ENCODE measurements at places on chromosomes 2 and 18. TPM values are rescaled to one million over a fixed set of nuclear protein-coding genes. Genes with fewer than 3 reads are reported as not detected.

DNA sequence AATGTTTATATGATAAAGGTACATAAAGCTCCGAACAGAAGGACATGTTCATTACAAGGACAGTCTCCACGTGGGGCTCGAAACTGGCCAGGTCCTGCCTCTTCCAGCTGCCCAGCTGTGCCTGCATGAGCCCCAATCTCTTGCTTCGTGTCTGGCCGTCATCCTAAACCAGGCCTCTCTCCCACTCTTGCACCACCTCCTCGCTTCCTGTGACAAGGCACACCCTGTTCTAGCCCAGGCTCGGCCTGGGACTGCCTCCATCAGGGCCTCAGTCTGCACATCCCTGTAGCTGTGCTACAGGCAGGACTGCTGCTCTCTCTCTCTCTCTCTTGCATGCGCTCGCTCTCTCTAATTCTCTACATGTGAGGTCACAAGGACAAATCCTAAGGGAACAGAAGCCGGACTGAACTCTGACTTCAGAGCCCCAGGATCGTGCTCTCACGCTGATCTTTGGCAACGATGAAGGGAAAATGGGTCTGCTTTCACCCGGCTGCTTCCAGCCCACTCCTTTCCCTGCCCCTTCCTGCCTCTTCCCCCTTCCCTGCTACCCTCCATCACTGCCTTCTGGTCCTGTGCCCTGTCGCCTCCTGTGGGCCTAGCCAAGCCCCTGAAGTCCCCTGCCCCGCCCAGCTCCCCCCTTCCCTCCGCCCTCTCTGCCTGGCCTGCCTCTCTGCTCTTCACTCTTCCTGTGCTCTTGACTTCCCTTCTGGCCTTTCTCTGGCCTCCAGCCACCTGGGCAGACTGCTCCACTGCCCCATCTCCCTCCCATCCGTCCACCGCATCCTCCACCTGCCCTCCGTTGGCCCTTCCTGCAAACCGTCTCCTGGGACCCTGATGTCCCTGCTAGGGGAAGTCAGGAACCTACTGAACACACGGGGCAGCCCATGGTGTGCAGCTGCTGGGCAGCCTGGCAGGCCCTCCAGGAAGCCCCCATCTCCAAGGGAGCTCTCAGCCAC, 7.8 kb upstream of the GPR55 start:
- no peak for DNase-seq
- no peak overlapping the region for H3K4me3 ChIP-seq
- no peaks in the 10 kb centered on the region for H3K36me3 ChIP-seq

- no peak for DNase-seq
- no peaks in the 10 kb centered on the region for H3K4me1 ChIP-seq
- no peak overlapping the region for H3K27ac ChIP-seq
- H3K27me3 ChIP-seq: no peaks in the 10 kb centered on the region
- H3K4me3 ChIP-seq: no peak overlapping the region
- H3K36me3 ChIP-seq: no peaks in the 10 kb centered on the region
Measured at GRCh38 chr2:159758239-159758638, 39.8 kb downstream of the CD302 start.

CFAP221 gene
- not detected for polyA plus RNA-seq

ZNF396 gene
- 1.0 TPM for polyA plus RNA-seq

DNA sequence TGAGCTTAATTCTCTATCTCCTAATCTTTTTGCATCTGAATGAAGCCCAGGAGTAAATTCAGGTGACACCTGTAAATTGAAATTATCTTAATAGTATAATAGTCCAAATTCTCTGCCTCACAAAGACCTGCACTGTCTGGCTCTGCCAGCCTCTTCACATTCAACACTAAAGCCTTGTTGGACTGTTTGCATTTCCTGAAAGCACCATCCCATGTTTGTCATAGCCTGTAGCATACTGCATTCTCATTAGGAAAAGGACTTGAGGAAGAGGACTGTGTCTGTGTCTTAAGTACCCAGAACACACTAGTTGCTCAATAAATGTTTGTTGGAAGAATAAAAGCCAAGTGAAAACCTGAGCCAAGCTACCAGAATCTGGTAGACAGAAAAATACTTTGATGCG, 42.9 kb upstream of the GRHL1 start:
- no peak overlapping the region for H3K27ac ChIP-seq
- H3K36me3 ChIP-seq: no peaks in the 10 kb centered on the region
- no peaks in the 10 kb centered on the region for H3K27me3 ChIP-seq
- no peak for DNase-seq
- no peak overlapping the region for H3K4me3 ChIP-seq

- H3K36me3 ChIP-seq: no peaks in the 10 kb centered on the region
- H3K4me1 ChIP-seq: no peaks in the 10 kb centered on the region
- no peaks in the 10 kb centered on the region for H3K27me3 ChIP-seq
- DNase-seq: no peak
- H3K27ac ChIP-seq: no peak overlapping the region
- no peak overlapping the region for H3K4me3 ChIP-seq
Measured at GRCh38 chr2:130987519-130988425, 105.5 kb downstream of the FAM168B start.

GRCh38 chr2:88054782-88055370, 707 bp downstream of the KRCC1 start:
- H3K27me3 ChIP-seq: no peaks in the 10 kb centered on the region
- peaks cover 13% of the 10 kb centered on the region for H3K4me1 ChIP-seq
- H3K36me3 ChIP-seq: no peaks in the 10 kb centered on the region
- DNase-seq: no peak
- peak overlapping the region; percentile 96 for H3K27ac ChIP-seq

CCDC74A gene
- polyA plus RNA-seq: not detected

DNA sequence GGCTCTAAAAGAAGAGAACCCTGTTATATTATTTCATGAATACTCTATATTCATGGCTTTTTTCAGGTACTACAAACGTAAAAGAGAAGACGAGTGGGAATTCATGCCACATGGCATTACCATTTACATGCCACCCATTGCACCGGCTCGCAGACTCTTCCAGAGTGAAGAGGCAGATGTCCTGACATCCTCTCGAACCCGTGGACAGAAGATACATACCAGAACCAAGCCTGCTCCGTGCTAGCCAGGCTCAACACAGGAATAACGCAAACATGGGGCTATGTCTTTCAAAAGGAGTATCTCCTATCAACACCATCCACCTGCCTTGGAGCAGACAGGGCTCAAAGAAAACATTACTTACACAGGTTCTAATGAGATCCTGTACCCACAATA, 168.8 kb downstream of the THADA start:
- no peak for DNase-seq
- H3K27ac ChIP-seq: no peak overlapping the region
- no peak overlapping the region for H3K4me3 ChIP-seq
- H3K27me3 ChIP-seq: no peaks in the 10 kb centered on the region

DNA sequence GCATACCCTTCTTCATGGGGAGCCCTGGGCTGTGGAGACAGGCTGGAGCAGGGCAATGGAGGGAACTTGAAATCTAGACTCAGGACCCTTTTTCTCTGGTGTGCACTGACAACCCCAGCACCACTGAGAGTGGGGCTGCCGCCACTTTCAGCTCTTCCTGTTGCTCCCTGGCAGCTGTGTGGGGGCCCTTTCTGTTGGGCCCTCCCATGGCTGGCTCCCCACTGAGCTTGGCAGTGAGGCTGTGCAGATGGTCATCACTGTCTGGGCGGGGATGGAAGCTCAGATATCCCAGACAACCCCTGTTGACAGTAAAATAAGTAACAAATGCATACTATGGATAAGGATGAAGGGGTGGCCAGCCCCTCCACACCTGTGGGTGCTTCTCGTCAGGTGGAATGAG, 6.7 kb downstream of the MYO7B start:
- no peak overlapping the region for H3K4me3 ChIP-seq
- no peaks in the 10 kb centered on the region for H3K27me3 ChIP-seq
- peak; percentile 7 for DNase-seq
- H3K4me1 ChIP-seq: no peaks in the 10 kb centered on the region
- H3K27ac ChIP-seq: no peak overlapping the region

SKA1 gene
- not detected for polyA plus RNA-seq

DNA sequence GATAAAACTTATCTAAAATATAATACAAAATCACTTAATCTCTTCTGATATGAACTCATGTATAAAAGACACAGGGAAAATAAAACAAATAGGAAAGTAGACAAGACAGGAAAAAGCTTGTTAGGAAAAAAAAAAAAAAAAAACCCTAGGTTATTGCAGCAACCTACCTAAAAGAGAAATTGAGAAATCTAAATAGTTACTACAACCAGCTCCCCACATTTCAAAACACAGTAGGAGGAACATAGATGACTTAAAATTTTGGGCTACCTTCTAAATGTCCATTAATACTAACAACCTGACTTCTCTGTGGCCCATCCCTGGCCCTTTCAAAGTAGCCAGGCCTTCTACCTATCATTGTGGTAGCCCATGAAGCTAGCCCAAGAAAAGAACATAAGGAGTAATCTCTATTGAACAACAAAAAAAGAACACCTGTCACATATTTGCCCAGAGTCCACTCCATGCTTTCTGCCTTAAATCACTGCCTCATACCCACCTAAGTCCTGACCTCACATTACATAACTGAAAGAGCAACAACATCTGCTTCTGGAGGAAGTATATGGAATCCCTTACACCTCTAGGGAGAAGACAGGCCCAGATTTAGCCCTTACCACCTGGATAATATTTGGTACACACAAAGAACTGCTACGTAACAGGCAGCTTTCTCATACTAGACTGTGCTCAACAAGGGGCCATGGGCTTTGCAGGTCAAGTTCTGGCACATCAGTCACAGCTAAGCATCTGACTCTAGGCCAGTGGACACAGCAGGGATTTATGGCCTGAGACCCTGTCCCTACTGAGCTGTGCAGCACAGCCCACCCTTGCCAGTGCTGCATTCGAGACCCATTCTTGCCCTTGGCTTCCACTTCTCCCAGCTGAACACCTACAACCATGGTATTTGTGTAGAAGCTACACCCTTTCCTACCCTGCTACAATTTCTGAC, 8.5 kb downstream of the SUCLG1 start:
- no peaks in the 10 kb centered on the region for H3K27me3 ChIP-seq
- peaks cover 7% of the 10 kb centered on the region for H3K4me1 ChIP-seq
- H3K4me3 ChIP-seq: no peak overlapping the region
- no peak overlapping the region for H3K27ac ChIP-seq
- no peak for DNase-seq
- peaks cover 19% of the 10 kb centered on the region for H3K36me3 ChIP-seq

DNA sequence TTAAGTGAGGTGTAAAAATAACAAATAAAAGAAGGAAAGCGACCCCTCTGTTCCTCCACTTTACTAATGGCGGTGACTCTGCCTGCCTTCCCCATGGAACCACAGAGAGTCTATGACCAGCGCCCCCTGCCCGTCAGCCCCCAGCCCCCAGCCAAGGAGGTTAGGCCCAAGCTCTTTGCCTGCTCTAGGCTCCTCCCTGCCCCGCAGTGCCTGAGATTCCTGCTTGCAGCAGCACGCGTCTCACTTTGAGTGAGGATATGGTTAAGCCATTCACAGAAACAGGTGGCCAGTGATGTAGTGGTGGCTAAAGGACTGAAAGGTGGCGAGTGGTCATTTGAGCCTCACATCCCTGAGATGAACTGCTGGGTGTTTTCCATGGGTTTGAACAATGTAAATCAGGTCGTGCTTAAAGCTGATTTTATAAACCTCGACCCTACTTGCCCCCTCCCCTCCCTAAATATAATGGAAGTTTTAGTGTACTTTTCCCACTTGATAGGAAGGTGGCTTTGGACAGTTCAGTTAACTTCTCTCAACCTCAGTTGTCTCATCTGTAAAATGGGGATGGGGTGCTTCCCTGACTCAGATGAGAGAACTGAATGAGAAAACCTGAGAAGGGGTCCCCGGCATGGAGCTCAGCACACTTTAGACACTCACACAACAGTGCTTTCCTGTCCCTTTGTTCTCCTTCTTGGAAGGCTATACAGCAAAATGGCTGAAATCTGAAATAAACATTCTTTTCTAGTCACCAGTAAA, 46.5 kb downstream of the IL1RL2 start:
- H3K4me3 ChIP-seq: no peak overlapping the region
- H3K36me3 ChIP-seq: no peaks in the 10 kb centered on the region
- H3K27me3 ChIP-seq: no peaks in the 10 kb centered on the region
- no peak overlapping the region for H3K27ac ChIP-seq

TGOLN2 gene
- 75.7 TPM for polyA plus RNA-seq

KCNIP3 gene
- polyA plus RNA-seq: not detected

SPDYA gene
- polyA plus RNA-seq: not detected

PROC gene
- not detected for polyA plus RNA-seq

FBLN7 gene
- polyA plus RNA-seq: 29.0 TPM

TMEM247 gene
- polyA plus RNA-seq: not detected

FAM124B gene
- not detected for polyA plus RNA-seq

DNA sequence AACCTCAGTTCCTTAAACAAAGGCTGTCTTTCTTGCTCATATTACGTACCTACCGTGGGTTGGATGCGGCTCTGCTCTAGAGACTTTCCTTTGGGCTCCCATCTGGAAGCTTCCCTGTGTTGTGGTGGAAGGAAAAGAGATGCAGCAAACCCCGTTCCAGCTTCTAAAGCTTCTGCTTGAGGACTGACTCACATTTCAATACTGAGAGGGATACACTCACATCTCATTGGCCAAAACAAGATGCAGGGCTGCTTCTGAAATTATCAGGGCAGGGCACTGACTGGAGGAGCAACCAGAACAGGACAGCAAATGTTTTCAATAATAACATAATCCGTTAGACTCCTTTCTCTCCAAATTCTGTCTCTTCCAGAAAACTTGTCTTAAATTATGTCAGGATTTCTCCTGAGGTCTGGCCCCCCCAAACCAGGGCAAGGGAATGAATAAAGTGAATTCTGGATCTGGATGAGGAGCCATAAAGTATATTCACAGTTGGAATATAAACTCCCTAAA, 4.5 kb upstream of the MYO5B start:
- H3K36me3 ChIP-seq: no peaks in the 10 kb centered on the region
- no peak for DNase-seq
- H3K4me1 ChIP-seq: peaks cover 5% of the 10 kb centered on the region
- H3K27ac ChIP-seq: no peak overlapping the region

- H3K27me3 ChIP-seq: no peaks in the 10 kb centered on the region
- H3K36me3 ChIP-seq: no peaks in the 10 kb centered on the region
- no peak overlapping the region for H3K27ac ChIP-seq
- DNase-seq: no peak
- no peak overlapping the region for H3K4me3 ChIP-seq
- no peaks in the 10 kb centered on the region for H3K4me1 ChIP-seq
Measured at GRCh38 chr2:22885245-22885644, 499.7 kb upstream of the KLHL29 start.

DNA sequence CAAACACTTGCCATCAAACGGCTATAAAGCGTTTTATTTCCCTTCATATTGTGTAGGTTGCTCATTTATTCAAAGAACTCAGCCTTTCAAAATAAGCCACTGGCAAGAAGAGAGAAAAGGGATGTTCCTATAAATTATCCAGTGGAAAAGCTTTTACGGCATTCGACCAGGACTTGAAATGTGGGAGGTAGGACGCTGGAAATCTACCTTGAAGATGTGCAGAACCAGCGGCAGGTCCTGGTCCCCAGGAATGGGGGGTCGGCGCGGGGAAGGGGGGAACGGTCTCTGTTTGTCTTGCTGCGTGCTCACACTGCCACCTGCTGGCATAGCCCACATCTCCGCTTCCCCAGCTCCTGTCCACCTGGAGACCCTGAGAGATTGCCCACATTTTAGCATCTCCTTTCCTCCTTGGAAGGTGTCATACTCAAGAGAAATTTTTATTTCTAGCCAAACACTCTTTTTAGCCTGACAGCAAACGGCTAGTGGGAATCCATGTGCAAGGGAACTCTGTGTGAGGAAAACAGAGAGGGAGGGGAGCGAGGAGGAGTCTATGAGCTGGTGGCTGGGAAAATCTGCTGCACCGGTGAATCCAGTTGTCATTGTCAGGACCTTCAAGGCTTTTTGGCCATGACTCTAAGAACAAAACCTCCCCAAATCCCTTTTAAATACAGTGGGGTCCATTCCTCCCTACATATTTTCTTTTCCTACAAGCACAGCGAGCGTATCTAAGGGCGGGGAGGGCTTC, 349.0 kb upstream of the PKDCC start:
- H3K4me3 ChIP-seq: no peak overlapping the region
- H3K27ac ChIP-seq: no peak overlapping the region
- H3K36me3 ChIP-seq: no peaks in the 10 kb centered on the region
- no peaks in the 10 kb centered on the region for H3K4me1 ChIP-seq
- H3K27me3 ChIP-seq: no peaks in the 10 kb centered on the region
- DNase-seq: no peak

All from naive thymus-derived CD4-positive, alpha-beta T cell (primary cell).